ENCODE measurements at places on chromosomes 16 and 17.

GRCh38 chr16:72979974-72980373 lies 68.0 kb downstream of the ZFHX3 start:
- no peak for DNase-seq

DNA sequence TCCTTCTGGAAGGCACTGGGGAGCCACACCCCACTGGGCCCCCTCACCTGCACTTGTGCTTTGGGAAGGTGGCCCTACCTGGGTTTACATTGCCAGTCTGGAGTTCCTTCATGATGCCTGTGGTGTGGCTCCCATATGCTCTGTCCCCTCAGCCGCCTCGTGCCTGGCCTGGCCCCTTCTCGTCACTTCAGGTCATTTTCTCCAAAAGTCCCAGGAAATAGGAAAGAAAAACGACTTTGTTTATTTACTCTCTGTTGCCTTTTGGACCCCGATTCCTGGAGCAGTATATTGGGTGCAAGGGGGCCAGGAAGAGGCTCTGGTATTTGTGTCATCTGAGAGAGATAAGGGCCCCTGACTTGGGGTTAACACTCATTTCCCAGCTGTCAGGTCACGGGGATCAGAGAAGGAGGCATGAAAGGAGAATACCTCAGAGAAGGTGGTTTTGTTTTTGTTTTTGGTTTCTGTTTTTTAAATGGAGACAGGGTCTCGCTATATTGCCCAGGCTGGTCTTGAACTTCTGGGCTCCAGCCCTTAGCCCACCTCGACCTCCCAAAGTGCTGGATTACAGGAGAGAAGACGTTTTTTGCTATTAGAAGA lies 4.7 kb downstream of the SOCS3 start:
- DNase-seq = no peak

DNA sequence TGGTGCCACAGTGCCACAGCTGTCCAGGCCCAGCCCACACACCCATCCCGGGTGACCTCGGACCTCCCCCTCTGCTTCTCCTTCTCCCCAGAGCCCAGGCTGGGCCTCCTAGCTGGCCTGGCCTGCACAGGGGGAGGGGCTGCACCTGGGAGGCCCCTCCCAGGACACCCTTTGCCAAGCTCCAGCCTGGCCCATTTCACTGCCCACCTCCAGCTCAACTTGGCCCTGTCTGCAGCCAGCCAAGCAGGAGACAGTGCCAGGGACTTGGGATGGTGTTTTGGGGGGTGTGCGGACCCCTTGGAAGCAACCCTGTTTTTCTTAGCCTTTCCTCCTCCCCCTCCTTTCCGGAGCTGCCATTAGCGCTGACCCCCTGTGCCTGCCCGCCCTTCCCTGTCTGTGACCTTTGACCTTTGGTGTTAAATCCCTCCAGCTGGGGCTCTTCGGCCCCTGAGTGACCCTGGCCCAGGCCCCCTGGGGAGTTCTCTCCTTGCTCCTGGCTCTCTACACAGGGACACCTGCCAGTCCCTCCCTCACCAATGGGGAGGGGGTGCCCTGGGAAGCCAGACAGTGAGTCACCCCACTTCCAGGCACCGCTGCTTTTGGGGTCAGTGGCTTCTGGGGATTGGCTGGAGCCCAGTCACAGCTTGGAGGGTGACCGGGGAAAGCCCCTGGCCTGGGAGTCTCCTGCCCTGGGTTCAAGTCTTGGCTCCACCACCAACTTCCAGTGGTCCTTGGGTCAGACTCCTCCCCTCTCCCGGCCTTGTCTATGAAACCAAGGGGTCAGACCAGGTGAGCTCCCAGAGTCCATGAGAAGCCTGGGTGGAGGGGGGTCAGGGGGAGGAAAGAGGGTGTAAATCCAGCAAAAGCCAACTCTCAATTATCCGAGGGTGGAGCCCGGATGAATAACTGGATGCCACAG lies 1.9 kb downstream of the GLIS2 start:
- peak; percentile 50 for DNase-seq

DNA sequence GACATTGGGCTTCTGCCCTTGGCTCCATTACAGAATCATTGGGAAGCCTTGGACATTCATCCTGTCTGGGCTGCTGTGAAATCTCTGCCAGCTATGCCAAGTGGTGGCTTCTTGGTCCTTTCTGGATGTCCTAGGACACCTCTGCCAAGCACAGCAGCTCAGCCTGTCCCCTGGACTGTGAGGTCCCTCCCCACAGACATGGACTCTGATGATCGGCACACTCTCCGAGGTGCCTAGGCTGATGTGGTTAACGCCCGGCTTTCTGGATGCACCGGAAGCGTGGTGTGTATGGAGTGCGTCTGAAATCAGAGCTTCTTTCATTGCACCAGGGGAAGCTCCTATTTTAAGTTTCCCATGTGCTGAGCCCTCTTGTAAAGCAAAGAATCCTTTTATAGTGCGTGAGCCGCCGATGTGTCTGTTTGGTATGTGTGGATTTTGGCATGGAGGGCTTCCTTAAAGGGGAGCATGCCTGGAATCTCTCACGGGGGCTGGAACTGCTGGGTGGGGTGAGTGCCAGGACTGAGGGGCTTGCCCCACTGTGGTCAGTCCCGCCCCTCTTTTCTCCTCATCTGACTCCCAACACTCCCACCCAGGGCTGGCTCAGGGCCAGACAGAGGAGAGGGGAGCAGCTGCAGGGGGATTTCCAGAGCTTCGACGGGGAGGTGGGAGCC lies 7.0 kb upstream of the ARHGAP23 start:
- no peak for DNase-seq

DNA sequence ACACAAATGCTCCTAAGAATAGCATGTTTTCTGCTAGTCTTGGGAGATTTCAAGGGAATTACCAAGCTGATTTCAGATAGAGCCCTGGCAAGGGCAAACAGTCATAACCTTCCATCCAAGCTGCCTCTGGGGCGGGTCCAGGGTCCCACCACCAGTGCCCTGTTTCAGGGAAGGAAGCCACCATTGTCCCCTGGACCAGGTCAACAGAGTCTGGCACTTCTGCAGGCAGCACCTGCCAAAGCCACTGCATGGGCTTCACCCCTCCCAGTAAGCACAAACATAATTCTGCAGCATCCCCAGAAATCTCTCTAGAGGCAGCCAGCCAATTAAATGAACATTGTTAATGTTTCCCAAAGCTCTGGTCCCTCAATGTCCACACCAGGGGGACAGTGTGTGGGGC lies 143.0 kb downstream of the SALL1 start:
- no peak for DNase-seq

- no peak for DNase-seq
These were observed 683.7 kb upstream of the SALL1 start for GRCh38 chr16:51834794-51835193.

- no peak for DNase-seq
These were observed 27.0 kb downstream of the MYO1D start for GRCh38 chr17:32849879-32850278.

Measured in MCF 10A (cell line).